Stimulated activated CD4-positive, alpha-beta T cell treated with anti-CD3 and anti-CD28 coated beads, Interleukin-1b, Interleukin-23, amount 100 ng/mL, for 1 hour (primary cell): ENCODE measurements at places on chromosomes 3 and 15.

- DNase-seq: no peak
Observed at GRCh38 chr15:51093839-51094605, 684 bp downstream of the TNFAIP8L3 start.

DNA sequence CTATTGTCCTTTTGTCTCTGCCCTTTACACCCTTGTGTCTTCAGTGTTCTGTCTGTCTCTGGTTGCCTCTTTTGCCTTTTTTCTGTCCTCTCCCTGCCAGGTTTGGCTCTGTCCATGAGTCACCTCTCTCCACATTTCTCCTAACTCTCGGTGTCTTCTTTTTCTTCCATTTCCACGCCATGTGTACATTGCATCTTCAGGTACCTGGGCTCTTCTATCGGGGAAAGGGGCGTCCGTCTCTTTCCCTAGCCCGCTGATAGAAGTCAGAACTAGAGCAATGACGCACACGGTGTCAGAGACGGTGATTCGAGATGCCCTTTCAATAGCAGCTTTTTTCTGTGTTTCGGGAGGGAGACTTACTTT lies 641 bp downstream of the OPA1 start:
- DNase-seq: no peak

GRCh38 chr3:52005571-52005986 lies 9.9 kb upstream of the RPL29 start:
- no peak for DNase-seq

- no peak for DNase-seq
Observed at GRCh38 chr3:138824114-138824506, 10.6 kb downstream of the PIK3CB start.

GRCh38 chr3:28645149-28645548 lies 296.5 kb upstream of the AZI2 start:
- DNase-seq: no peak

DNA sequence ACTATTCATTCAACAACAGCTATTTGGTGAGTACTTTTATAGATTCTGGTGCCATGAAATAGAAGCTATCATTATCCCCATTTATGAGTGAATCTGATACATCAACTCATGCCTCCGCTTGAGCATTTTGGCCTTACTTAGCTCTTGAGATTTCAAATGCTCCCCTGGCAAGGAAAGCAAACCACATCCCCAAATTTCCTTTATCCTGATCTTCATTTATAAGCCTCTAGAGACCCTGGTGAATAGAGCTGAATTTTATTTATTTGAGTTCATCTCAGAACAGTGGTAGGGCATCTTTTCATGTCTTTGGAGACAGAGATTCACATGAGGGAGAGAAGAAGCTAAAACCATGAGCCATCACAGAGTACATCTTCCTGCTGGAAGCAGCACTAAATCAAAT lies 317.2 kb downstream of the SLC9A9 start:
- DNase-seq: no peak

DNA sequence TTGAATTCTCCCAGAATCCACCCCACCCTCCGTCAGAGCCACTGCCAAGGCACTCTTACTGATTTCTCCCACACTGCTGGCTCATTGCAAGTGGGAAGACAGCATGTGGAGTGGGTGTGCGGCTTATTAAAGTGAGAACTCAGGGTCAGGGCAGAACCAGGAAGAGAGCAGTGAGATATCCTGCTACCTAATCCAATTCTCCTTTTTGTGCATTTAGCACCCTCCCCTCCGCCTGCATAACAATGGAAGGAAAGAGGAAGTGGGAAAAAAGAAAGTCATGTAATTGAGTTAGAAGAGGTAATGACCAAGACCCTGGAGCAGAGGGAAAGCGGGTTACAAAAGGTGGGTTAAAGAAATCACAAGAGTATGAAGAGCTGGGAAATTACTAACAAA lies 27.8 kb upstream of the PIK3CB start:
- DNase-seq: no peak

GRCh38 chr3:18886331-18886730 lies 262.0 kb upstream of the KCNH8 start:
- no peak for DNase-seq

DNA sequence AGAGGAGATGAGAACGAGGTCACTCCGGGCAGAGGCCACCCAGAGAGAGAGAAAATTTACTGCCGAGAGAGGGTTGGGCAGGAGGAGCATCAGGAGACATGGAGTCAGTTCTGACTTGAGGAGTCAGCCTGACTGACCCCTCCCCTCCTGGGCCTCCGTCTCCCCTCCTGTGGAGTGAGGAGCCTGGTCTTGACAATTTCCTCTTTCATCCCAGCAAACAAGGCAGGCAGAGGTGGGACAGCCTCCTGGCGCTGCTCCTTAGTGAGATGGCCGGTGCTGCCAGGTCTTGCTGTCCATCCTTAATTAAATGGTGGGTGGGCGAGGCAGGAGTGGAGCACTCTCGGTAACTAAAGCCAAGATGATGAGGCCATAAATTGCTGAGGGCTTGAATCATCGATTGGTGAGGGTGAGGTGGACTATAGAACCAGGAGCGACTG lies 60.6 kb downstream of the CYP11A1 start:
- DNase-seq: no peak

DNA sequence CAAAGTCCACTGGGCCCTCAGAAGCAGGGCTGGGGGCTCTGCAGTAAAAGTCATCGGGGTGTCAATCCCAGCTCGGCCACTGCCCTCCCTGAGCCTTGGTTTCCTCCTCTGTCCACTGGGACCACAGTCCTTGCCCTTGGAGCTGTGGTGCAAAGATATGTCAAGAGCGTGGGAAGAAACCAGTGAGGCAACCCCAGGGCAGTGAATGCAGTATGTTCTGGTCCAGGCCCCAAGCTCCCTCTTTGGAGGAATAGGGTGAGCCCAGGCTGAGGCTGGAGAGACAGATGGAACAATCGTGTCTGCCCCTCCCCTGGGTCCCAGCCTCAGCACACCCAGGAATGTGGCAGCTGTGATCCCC lies 779 bp downstream of the GRIP2 start:
- no peak for DNase-seq

GRCh38 chr3:52028572-52028971 lies 27.8 kb downstream of the DUSP7 start:
- no peak for DNase-seq

DNA sequence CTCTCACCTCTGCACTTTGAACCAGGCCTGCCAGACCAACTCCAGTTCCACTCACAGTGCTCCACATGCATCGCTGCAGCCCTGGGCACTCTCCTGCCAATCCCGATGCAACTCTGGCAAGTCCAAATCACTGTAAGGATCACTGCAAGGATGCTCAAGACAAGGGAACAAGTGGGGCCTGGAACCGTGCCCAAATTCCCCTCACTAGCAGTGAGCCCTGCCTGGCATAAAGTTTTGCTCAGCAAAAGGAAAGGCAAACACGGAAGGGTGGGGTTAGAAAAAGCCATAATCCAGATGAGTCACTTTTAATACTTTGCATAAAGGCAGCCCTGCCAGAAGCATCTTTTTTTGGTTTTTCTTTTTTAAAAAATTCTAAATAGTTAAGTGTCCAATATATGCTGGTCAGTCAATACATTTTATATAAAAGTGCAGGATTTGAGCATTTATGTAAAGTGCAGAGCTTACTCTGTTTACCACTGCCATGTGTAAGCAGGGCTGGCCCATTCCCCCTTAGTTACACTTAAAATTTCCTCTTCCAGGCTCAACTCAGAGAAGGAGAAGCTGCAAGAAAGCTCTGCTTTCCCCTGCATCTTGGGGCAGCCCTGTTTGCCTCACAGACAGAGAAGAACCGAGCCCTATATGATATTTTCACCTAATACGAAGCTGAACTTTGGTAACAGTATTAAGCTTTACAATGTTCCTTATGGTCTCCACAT lies 102.2 kb downstream of the CD47 start:
- DNase-seq: no peak

DNA sequence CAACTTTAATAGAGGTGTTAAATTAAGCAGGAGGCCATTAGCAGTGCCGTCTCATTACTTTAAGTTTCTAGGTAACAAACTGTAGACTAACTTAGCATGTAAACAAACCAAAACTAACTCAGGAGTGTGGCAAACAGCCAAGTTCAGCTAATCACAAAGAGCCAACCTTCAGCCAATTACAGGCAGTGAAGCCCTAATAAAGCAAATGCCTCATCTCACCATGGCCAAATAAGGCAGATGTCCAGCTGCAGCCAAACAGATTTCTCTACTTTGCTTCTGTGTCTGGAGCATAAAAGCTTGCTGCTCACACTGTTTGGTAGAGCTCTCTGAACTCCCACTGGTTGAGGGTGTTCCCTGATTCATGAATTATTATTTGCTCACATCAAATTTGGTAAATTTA lies 835.4 kb upstream of the GBE1 start:
- DNase-seq: no peak

DNA sequence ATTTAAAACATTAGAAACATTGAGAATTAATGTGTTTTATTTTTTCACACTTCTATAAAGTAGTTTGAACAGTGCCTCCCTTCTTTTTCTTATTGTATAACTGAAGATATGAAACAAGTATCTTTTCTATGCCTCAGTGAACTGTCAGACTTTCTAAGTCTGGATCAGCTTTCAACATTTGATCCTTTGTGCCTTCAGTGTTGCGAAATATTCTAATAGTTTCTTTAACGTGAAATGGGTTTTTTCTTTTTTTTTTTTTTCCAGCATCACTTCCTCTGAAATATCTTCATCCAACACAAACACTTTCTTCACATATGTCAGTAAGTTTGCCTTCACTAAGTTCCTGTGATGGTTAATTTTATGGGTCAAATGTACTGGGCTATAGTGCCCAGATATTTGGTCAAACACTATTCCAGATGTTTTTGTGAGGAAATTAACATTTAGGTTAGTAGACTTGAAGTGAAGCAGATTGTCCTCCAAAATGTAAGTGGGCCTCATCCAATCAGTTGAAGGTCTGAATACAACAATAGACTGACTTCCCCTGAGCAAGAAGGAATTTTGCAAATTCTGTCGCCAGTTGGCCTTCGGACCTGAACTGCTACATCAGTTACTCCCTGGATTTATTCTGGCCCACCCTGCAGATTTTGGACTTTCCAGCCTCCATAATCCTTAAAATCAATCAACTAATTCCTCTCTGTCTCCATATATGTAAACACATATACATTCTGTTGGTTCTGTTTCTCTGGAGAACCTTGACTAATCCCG lies 6.4 kb upstream of the CPOX start:
- no peak for DNase-seq

- DNase-seq: no peak
Observed at GRCh38 chr15:74011610-74012009, 17.1 kb downstream of the PML start.

GRCh38 chr3:5006755-5007202 lies 27.5 kb downstream of the BHLHE40 start:
- DNase-seq: no peak
